ENCODE measurements at places on chromosomes 3 and 15.

- DNase-seq = peak; percentile 65
These were observed 16.4 kb upstream of the SLC35G2 start for GRCh38 chr3:136802481-136802996.

- no peak for DNase-seq
These were observed 155.1 kb upstream of the SATB1 start for GRCh38 chr3:18580268-18580667.

DNA sequence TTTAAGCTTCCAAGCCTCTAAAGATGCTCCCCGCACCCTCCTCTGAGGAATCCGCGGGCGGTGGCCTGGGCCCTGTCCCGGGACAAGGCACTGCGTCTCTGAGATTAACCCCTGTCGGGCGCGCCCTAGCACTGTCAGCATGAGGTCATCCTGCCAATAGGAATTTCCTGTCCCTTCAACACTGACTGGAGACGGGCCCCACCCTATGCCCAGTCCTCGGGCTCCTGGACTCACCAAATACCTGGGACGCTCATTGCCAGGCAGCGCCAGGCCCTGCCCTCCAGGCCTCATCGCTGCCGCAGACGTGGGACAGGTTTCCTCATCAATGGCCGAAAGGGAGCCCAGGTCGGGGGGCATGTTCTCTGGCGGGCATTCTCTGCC lies 67.6 kb upstream of the SH3GL3 start:
- DNase-seq = no peak

- DNase-seq = no peak
These were observed 5.6 kb downstream of the SERPINI1 start for GRCh38 chr3:167740961-167741587.

GRCh38 chr15:76152197-76152596 lies 92.4 kb downstream of the TMEM266 start:
- no peak for DNase-seq

GRCh38 chr3:20123131-20123652 lies 62.8 kb downstream of the SGO1 start:
- no peak for DNase-seq

DNA sequence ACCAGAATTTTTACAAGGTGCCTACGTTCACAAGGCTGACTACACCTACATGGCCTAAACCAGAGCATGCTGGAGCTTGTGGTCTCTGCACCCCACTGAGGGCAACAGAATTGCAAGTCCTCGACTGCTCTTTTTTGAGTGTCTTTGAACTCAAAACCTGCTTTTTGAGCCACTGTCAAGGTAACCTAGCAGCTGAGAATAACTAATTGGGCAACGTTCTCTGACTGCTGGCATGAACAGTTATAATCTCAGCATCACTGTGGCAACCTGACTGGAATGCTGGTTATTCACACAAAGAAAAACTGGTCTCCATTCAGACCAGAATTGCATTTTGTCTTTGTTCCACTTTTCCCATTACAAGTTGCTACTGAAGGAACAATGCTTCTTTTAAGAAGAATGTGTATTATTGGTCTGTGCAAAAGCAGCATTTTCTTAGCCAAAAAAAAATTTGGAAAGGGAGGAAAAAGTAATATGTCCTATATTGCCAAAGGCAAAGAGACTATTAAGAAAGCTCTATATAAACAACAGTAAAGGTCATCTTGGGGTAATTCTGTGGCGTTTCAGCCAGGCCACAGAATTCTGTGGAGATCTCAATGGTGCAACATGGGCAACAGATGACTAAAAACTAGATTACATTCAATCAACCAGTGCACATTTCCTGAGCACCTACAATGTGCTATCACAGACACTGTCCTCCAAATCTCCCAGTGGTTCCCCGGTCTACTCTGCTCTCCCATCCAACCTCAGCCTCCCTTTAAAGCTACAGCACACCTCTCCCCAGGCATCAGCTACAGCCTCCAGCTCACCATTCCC lies 76.8 kb downstream of the TNIK start:
- DNase-seq = no peak

DNA sequence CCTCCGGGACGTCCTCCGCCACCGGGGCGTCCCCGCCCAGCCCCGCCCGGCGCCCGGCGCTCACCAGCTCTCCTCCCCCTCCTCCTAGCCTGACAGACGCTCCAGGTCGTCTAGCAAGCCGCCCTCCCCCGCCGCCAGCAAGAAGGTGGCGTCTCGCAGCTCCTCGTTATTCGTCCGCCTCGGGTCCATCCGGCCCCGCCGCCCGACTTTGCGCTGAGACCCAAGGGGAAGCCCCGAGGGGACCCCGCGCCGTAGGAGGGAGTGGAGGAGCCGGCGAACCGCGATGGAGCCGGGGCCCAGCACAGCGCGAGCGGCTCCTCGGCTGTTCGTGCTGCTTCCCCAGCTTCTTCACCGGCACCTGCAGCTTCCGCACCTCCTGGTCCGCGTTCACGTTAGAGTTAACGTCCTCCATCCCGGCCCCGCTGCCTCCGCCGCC lies 26.3 kb upstream of the MTHFS start:
- DNase-seq = peak; percentile 39

- DNase-seq = no peak
These were observed 1.4 kb downstream of the SOX14 start for GRCh38 chr3:137765310-137766033.

DNA sequence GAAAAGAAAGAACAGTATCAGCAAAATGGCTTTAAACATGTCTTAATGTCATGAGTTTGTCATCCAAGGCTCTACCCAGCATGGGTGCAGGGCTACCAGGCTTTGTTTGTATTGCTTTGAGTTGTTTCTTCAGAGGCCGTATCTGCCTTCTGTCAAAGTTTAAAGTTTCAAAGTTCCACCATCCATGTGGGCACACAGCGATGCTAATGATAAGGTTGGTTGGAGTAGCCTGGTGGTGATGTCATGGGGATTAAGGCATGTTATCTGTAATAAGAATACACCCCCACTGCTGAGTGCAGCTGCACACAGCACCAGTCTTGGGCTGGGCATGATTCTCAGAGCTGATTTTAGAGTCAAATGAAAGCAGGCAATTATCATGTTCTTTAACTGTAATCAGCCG lies 72.0 kb upstream of the LRTM1 start:
- no peak for DNase-seq

- DNase-seq = no peak
These were observed 8.2 kb downstream of the SNX33 start for GRCh38 chr15:75655931-75656330.

- no peak for DNase-seq
These were observed 59.6 kb downstream of the RHCG start for GRCh38 chr15:89436560-89437311.

DNA sequence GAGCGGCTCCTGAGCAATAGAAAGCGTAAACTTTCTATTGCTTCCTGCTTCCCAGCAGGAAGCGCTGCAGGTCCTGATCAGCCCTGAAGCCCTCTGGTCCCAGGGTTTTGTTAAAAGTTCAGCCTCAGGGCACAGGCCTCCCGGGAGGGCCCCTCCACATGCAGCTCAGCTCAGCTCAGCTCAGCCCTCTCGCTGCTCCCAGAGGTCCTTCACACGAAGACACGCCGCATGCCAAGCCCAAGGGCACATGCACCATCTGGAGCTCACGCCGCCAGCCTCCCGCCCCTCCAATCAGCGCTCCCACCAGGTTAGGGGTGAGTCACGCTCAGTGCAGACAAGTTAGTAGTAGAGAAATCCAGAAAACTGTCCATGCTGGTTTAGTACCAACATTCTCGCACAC lies 12.7 kb downstream of the TKT start:
- no peak for DNase-seq

GRCh38 chr3:140727886-140728285 lies 50.0 kb downstream of the TRIM42 start:
- no peak for DNase-seq

- DNase-seq = no peak
These were observed 44.5 kb downstream of the TYRO3 start for GRCh38 chr15:41603411-41603935.

DNA sequence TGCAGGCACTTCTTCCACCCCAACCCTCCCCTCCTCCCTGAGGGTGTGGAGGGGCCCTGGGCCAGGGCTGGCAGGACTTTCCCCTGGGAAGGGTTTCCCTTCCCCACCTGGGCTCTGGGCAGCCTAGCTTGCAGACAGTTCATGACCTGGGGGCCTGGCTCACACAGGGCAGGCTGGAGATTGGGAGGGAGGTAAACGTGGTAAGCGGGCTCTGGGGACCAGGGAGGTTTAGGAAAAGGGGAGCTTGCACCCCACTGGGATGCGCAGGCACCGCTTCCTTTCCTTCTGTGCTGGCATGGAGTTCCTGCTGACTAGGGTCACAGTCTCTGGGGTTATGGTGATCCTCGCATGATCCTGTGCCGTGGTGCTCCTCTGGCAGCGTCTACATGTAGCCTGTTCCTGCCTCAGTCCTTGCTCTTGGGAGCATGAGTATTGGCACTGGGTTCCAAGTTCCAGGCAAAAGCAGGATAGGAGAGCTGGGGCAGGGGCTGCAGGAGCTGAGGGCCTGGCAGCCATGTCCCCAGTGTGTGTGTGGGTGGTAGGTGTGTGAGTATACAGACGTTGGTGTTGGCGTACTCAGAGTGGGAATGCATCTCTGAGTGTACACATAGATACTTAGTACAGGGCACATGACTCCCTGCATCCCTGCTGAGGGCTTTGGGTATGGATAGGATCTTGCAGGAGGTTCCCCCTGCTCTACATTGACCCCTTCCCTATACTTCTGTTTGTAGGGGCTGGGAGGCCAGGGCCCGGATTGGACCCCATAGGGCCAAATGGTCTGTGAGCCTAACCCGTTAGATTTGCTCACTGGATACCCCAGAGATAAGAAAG lies 6.9 kb downstream of the GLYCTK start:
- no peak for DNase-seq

DNA sequence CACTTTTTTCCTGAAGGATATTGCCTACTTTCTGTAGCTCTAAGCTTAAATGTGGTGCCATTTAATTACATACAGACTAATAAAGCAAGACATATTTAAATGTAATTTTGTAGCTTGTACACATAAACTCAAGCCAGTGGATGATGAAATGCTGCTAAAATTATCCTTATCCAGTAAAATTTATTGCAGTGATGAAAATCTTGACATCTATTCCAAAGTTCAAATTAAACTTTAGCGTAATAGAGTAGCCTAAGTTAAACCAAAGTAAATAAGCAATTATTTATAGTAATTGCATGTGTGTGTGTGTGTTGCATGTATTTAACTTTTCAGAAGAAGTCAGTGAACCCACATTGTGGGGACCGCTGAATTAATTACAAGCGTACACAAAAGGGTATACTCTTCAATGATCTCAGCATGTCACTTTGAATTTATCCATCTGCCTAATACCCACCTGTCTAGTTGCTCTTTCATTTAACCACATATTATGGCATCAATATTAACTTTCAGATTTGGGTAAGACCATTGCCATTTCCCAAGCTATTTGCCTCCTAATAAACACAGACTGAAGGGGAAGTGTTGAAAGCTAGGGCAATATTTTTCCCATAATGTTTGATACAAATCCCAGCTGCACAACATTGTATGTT lies 85.0 kb downstream of the MECOM start:
- DNase-seq = no peak

DNA sequence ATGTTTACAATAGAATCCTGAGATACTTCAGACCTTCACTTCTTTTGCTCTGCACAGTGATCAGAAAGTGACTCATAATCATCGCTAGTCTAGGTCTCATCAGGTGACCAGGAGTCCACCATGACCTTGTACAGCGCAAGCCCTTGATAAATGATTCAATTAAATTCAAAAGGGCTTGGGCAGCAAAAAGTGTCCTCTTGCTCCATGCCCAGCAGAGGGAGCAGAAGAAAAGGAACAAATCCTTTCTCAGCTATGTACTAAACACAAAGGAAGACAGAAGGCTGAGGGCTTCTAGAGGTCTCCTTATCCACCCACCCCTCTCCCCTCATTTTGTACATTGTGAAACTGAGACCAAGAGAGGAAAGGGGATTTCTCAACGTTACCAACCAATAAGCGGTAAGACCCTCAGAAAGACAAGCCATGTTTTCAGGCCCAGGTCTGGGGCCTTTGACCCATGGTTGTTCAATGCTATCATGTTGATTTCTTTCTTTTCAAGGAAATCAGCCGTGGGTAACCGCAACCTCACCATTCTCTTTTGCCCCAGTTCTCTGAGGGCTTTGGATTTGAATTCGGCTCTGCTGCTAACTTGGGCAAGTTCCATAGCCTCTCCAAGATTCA lies 74.8 kb downstream of the AQP9 start:
- DNase-seq = no peak

GRCh38 chr3:161322781-161323568 lies 48.3 kb downstream of the SPTSSB start:
- DNase-seq = no peak

DNA sequence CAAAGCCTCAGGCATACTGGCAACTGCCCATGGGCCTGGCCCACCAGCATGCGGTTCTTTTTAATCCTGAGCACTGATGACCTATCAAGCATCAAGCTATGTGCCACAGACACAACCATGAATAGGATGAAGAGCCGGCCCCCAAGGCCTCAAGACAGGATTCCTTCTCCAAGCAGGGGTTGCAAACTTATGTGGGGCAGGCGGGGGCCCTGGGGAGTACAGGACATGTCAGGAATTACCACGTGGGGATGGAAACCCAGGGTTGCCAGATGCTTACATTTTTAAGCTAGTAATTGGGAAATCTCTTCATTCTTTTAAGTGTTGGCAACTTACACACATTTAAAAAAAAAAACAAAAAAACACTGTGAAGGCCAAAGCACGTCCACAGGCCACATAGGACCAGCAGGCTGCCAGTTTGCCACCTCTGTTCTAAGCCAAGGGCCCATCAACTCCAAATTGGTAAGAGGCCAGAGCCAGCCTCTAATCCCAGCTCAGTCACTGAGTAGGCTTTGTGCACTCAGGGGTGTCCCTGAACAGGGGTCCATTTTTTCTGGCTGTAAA lies 32.8 kb downstream of the BDH1 start:
- no peak for DNase-seq

DNA sequence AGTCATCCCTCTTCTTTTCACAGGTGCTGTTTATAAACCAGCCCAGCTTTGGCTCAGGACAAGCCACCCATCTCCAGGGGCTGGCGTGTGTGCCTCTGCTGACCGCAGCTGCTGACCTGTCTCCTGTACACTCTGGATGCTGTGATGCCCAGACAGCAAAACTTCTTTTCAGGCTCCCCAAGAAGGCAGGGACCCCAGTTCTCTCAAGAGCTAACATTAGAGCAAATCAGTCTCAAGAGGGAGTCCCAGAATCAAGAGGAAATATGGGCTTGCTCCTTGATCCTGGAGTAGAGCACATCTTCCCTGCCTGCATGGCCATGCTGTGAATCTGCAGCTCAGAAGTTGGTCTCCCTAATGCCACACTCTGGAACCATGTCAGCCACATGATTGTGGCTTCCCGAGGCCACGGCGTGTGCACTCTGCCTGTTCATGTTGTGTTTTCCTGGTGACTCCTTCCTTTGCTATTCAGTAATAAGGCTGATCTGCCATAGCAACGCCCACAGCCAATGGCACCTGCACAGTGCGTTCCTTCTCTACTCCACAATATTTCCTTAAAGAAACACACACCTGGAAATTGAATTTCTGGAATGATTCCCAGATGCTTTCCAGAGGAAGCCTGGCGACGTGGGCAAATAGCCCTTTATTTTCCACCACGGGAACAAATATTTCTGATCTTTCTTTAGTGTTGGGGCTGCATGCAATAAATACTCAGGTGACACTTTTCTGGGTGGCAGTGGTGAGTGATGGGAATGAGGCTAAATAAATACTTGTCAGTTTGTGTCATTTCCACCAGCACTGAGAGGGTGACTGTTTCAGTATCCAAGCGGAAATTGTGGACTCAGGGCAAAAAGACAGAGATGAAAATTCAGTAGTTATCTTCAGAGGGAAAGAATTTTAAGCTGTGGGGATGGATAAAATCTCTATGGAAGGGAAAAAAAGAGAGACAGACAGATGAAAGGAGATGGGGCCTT lies 21.9 kb upstream of the THSD4 start:
- no peak for DNase-seq

- no peak for DNase-seq
These were observed 10.6 kb upstream of the FSTL1 start for GRCh38 chr3:120461416-120461815.
